ENCODE measurements at places on chromosomes 1 and 21. TPM values are rescaled to one million over a fixed set of nuclear protein-coding genes. Genes with fewer than 3 reads are reported as not detected.

- no peak overlapping the region for H3K27ac ChIP-seq
- DNase-seq: no peak
- H3K36me3 ChIP-seq: no peaks in the 10 kb centered on the region
Observed at GRCh38 chr1:247465796-247466195, 7.9 kb upstream of the OR2B11 start.

DNA sequence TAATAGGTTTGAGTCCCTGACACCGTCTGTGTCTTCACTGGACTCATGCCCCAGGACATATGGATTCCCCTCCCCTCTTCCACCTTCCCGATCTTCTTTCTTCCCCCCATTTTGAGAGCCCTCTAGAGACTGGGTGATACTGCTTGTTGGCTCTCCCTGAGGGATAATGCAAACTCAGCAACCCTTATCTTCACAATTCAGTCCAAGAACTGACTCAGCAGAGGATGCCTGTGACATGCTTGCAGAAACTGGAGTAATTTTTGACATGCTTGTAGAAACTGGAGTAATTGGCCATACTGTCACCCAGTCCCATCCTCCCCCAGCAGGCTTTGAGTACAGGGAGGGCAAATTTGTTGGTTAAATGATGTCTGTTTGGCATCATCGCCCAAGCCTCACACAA lies 127.6 kb upstream of the CTTNBP2NL start:
- H3K27ac ChIP-seq: no peak overlapping the region
- H3K36me3 ChIP-seq: no peaks in the 10 kb centered on the region
- H3K4me3 ChIP-seq: no peak overlapping the region
- H3K27me3 ChIP-seq: peaks cover 16% of the 10 kb centered on the region

DNA sequence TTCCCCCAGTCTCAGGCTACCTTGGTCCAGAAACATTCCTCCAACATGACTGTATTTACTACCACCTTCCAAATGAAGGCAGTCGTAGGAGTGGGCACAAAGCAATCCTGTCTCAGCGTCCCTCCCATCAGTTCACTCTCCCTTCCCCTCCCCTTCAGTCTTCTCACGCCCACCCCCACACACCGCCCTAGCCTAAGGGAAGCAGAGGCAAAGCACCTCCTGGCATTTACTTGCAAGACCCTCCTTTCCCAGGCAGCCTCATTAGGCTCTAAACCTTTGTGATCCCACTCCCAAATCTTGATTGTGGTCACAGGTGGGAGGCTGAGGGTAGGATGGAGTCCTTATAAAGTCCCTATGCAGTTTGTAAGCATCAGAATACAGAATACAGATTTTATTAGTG lies 23.9 kb upstream of the LPAR3 start:
- no peaks in the 10 kb centered on the region for H3K36me3 ChIP-seq
- H3K27me3 ChIP-seq: peaks cover 9% of the 10 kb centered on the region
- no peak overlapping the region for H3K4me3 ChIP-seq
- H3K27ac ChIP-seq: no peak overlapping the region
- H3K4me1 ChIP-seq: no peaks in the 10 kb centered on the region

RAB7B gene
- not detected for total RNA-seq

GBP3 gene
- 15.5 TPM for total RNA-seq

SYNC gene
- total RNA-seq: not detected

NPPB gene
- total RNA-seq: not detected

DNA sequence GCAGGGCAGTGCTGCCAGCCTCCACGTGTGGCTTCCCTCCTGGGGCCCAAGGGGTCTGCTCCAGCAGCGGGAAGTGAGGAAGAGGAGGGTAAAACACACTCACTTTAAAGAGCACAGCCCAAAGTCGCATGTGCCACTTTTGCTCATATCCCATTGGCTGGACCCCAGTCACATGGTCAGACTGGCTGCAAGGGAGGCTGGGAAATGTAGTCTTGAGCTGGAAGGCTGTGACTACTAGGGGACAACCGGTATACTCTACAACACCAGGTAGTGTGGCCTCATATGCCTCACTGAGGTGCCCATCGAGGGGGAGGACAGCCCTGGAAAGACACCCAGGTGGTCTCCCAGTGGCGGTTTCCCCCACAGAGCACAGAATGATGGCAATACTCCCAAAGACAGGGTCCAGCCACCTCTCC lies 45.2 kb downstream of the CAMK2N1 start:
- H3K4me1 ChIP-seq: peaks cover 2% of the 10 kb centered on the region
- H3K27me3 ChIP-seq: peaks cover 11% of the 10 kb centered on the region
- no peaks in the 10 kb centered on the region for H3K36me3 ChIP-seq

DNA sequence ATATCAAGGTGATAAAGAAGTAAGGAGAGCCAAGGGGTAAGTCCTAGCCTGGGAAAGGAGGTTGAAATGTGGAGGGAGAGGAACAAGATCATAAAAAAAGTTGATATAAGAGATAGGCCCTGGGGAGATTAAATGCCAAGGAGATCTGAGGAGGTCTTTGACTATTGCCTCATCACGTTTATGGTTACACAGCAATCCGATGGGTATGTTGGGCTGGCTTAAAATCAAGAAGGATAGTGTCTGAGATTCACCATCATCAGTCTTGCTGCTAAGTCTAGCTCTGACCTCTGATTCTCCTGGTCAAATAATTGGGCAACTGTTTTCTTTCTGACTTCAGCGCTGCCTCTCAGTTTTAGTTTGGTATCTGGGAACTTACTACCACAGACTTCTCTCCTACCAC lies 416.3 kb downstream of the GPATCH2 start:
- DNase-seq: no peak
- H3K4me3 ChIP-seq: no peak overlapping the region
- no peaks in the 10 kb centered on the region for H3K36me3 ChIP-seq
- no peaks in the 10 kb centered on the region for H3K4me1 ChIP-seq
- no peaks in the 10 kb centered on the region for H3K27me3 ChIP-seq

GRCh38 chr21:33505833-33506232 lies 14.3 kb upstream of the DNAJC28 start:
- no peak overlapping the region for H3K4me3 ChIP-seq
- H3K36me3 ChIP-seq: peaks cover 72% of the 10 kb centered on the region
- no peak for DNase-seq
- H3K27me3 ChIP-seq: no peaks in the 10 kb centered on the region
- no peaks in the 10 kb centered on the region for H3K4me1 ChIP-seq

GRCh38 chr1:164953098-164953497 lies 394.1 kb downstream of the PBX1 start:
- H3K27ac ChIP-seq: no peak overlapping the region
- H3K4me3 ChIP-seq: no peak overlapping the region
- no peaks in the 10 kb centered on the region for H3K36me3 ChIP-seq
- H3K4me1 ChIP-seq: no peaks in the 10 kb centered on the region
- no peaks in the 10 kb centered on the region for H3K27me3 ChIP-seq
- no peak for DNase-seq

DNA sequence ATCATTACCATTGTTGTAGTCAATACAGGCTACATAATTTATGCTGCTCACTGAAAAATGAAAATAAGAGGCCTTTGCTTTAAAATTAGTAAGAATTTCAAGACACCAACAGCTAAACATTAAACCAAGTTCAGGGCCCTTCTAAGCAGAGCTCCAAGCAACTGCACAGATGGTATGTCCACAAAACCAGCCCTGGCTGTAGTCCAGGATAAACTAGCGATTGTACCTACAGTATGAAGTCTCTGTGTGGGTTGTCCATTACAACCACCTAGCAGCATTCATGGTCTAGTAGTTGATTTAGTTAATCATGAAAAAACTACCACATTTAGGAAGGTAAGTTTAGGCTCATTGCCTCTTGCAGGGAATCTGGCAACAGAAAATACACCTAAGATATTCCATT lies 35.3 kb downstream of the CLCA4 start:
- no peaks in the 10 kb centered on the region for H3K36me3 ChIP-seq
- no peak for DNase-seq
- H3K27ac ChIP-seq: no peak overlapping the region
- H3K4me3 ChIP-seq: no peak overlapping the region

- H3K27ac ChIP-seq: no peak overlapping the region
- H3K4me3 ChIP-seq: no peak overlapping the region
- H3K4me1 ChIP-seq: no peaks in the 10 kb centered on the region
- DNase-seq: no peak
- no peaks in the 10 kb centered on the region for H3K36me3 ChIP-seq
Observed at GRCh38 chr1:199356561-199356960, 670.9 kb upstream of the NR5A2 start.

NBPF6 gene
- not detected for total RNA-seq

EIF3I gene
- 213 TPM for total RNA-seq

- H3K4me3 ChIP-seq: no peak overlapping the region
- no peaks in the 10 kb centered on the region for H3K27me3 ChIP-seq
- peaks cover 38% of the 10 kb centered on the region for H3K4me1 ChIP-seq
Observed at GRCh38 chr1:179870870-179871269, 6.7 kb downstream of the TOR1AIP2 start.

C1orf115 gene
- total RNA-seq: 20.0 TPM

GRCh38 chr1:55287723-55288122 lies 72.6 kb upstream of the USP24 start:
- H3K4me3 ChIP-seq: peak overlapping the region; percentile 77
- DNase-seq: no peak
- peaks cover 3% of the 10 kb centered on the region for H3K27me3 ChIP-seq
- H3K27ac ChIP-seq: peak overlapping the region; percentile 89

MEX3A gene
- 0.47 TPM for total RNA-seq

DNA sequence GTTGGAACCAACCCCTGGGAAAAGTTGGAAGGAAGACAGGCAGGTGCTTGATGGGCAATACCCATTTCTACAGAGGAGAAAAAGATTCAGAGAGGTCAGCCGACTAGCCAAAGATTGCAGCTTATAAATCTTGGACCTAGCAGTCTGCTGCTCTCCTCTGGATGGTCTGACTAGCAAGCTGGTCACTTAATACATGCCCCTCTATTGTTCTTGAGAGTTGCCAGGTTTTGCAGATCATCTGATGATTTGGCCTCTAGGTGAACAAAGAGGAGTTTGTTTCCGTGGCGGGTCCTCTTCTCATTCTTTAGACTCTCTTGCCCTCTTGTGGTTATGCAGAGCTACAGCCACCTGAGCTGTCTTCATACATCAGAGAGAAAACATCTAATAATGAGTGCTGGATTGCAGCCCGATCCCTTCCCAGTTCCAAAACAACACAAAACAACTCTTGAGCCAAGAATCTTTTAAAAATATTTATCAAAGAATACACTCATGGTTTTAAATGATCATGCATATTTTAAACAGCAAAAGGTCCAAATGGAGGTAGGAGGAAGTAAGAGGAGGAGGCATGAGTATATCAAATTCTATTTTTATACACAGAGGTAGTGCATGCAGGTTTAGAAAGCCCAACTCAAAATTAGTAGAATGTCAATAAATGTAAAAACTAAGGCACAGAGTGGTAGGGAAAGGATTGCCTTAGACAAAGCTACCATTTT lies 115.7 kb downstream of the SLC30A10 start:
- H3K27me3 ChIP-seq: peaks cover 10% of the 10 kb centered on the region
- H3K36me3 ChIP-seq: no peaks in the 10 kb centered on the region
- DNase-seq: no peak
- H3K4me1 ChIP-seq: no peaks in the 10 kb centered on the region

GJA9 gene
- total RNA-seq: not detected

DNA sequence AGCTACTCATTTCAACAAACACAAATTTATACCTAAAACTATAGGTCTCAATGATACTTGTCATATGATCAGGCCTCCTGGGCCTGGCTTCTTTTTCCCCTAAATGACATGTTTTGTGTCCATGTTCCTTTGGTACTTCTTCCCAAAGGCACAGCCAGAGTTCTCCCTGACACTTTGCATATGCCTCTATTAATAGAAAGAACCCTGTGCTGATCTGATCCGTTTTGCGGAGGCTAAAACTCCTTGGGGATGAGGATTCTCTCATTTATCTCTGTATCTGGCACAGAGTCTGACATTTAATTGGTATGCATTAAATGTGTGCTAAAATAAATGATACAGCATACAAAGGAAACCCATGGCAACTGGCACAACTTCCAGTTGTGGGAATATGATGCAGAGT lies 11.5 kb downstream of the ATPAF1 start:
- H3K27me3 ChIP-seq: no peaks in the 10 kb centered on the region
- no peak for DNase-seq
- H3K4me3 ChIP-seq: no peak overlapping the region
- H3K4me1 ChIP-seq: no peaks in the 10 kb centered on the region
- peaks cover 64% of the 10 kb centered on the region for H3K36me3 ChIP-seq

- H3K27ac ChIP-seq: no peak overlapping the region
- H3K36me3 ChIP-seq: no peaks in the 10 kb centered on the region
- H3K27me3 ChIP-seq: no peaks in the 10 kb centered on the region
- no peak overlapping the region for H3K4me3 ChIP-seq
- H3K4me1 ChIP-seq: peaks cover 23% of the 10 kb centered on the region
Observed at GRCh38 chr1:172646653-172647052, 12.2 kb upstream of the FASLG start.
